NCI-H2081 treated with DMSO at 0.1 percent for 48 hours (cell line): ENCODE measurements at places on chromosomes 13 and 19.

DNA sequence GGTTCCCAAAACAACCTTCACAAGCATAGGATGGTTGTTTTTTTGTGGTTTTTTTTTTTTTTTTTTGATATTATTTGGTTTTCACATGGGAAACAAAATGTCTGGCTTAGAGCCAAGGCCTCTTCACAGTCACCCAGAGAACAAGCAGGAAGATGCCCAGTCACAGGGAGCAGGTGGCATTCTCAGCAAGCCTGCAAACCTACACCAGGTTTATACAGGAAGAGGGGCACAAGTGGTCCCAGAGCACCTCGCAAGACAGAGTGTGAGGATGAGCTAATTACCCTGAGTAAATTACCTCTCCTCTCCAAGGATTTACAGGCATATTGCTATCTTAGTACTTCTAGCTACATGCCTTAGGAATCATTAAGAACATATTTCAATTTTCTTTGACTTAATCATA is 1375.6 kb downstream of the EFNB2 start:
- DNase-seq = no peak

DNA sequence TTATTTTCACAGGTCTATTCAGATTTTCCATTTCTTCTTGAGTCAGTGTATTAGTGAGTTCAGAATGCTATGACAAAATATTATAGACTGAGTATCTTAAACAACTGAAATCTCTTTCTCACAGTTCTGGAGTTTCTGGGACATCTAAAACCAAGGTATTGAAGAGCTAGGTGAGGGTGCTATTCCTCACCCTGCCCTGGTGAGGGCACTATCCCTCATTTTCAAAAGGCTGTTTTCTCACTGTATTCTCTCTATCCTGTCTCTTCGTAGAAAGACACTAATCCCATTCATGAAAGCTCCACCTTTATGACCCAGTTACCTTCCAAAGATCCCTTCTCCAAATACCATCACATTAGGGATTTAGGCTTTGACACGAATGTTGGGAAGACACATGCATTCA is 1617.1 kb downstream of the PCDH9 start:
- DNase-seq = no peak

DNA sequence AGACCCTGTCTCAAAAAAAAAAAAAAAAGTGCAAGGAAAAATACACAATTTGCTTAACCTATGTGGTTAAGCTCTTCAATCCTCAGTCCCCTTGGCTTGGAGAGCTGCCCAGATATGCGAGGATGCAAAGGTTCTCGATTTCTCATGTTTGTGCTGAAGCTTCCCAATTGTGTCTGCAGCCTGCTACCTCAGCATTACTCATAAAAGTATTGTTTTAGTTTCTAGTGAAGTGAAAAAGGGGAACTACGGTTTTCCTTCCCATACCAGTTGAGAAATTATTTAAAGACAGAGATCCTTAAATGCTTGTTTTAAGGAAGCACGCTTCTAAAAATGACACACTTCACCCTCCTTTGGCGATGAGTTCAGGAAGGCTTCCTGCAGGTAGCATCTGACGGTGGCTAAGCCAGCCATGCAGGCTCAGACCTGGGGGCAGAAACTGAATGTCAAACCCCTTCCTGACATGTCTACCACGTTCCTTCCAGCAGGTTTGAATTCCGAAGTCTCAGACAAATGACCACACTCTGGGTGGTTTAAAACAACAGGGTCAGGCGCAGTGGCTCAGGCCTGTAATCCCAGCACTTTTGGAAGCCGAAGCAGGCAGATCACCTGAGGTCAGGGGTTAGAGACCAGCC is 47.9 kb downstream of the RUBCNL start:
- no peak for DNase-seq

- DNase-seq = no peak
These were observed 1511.0 kb upstream of the SLC10A2 start for GRCh38 chr13:104577071-104577815.

DNA sequence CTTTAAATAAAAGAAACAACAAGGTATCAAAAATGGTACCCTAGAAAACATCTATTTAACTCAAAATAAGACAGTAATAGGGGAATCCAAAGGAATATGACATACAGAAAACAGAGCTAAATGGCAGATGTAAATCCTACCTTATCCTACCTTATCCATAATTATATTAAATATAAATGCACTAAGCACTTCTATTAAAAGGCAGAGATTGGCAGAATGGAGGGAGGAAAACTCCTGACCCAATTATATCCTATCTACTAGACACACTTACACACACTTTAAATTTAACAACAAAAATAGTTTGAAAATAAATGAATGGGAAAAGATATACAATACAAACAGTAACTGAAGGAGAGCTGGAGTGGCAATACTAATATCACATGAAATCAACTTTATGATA is 14.4 kb downstream of the RNASEH2B start:
- no peak for DNase-seq

DNA sequence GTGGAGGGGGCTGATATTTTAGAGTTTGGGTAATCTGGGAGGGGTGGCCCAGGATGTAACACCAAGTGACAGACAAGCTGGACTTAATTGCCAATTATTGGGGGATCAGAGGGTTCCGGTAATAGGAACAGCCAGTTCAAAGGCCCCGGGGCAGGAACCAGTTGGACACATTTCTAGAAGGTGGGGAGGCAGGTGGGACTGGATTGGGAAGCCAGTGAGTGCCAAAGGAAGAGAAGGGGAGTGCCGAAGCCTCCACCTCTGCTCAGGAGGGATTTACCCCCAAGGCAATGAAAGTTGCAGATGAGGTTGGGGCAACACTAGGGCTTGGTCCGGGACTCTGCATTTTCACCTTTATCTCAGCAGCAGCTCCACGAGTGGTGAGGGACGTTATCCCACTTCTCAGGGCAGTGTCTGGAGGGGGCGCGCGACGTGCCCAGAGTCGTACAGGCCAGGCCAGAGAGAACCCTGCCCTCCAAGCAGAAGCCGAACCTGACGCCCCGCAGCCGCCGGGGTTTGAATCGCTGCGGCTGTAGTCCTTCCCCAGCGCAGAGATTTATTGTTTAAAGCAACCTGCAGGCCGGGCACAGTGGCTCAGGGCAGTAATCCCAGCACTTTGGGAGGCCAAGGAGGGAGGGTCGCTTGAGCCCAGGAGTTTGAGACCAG is 5.7 kb upstream of the JUND start:
- DNase-seq = no peak

GRCh38 chr19:17721821-17722220 is 2.5 kb downstream of the MAP1S start:
- DNase-seq = no peak

GRCh38 chr19:10718205-10719196 is 622 bp downstream of the DNM2 start:
- no peak for DNase-seq

- no peak for DNase-seq
These were observed 67.1 kb downstream of the RASA3 start for GRCh38 chr13:114065141-114065925.

GRCh38 chr19:46803555-46803954 is 15.2 kb upstream of the SLC1A5 start:
- DNase-seq = no peak

DNA sequence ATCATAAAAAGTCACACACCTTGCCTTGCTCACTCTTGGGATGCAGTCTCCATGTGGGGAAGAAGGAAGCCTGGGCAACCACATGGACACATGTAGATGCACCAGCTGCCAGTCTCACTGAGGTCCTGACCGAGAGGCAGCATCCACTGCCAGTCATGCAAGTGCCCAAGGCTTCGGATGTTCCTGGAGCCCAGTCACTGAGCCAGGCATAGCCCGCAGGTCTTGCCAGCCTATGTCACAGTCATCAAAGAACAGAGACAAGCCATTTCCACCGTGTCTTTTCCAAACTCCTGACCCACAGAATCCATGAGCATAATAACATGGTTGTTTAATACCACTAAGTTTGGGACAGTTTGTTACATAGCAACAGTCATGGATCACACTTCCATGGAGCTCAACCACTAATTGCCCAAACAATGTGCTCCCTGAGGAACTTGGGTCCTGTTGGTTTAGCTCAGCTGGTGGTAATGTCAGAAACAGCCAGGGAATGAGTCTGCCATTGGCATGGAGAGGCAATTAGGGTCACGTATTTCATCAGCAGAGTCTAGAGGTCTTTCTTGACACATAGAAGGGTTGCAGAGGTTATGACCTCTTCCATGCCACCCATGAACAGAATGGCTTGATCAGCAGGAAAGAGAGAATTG is 21.5 kb downstream of the STARD13 start:
- no peak for DNase-seq

DNA sequence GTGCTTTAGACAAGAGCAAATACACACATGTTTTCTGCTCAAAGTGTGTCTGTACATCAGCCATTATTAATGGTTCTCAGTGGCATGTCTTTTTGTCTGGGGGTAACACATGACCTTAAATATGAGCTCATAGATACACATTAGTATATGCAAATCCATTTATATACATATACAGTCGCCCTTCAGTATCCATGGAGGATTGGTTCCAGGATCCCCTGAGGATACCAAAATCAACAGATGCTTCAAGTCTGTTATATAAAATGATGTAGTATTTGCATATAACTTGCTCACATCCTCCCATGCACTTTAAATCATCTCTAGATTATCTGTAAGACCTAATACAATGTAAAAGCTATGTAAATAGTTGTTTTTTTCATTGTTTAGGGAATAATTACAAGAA is 298.1 kb downstream of the OLFM4 start:
- no peak for DNase-seq

DNA sequence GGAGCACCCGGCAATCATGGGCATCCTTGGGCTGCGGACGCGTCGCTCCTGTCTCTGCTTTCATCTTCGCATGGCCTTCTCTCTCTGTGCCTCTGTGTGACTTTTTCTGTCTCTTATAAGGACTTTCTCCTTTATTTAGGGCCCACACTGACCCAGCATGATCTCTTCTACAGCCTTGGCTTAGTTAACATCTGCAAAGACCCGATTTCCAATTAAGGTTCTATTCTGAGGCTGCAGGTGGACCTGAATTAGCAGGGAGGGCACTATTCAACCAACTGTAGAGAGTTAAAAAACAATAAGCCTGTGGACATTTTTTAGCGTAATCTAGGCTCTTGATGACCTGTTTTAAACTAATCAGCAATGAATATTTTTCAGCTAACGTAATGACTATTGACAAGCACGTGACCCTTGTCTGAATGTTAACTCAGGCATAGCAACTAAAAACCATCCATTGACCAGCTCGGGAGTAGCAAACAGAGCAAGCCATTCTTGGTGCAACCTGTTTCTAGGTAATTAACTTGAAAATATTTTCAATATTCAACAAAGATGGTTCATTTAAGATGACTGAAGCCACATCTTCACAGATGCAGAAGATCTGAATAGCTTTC is 15.2 kb downstream of the F10 start:
- no peak for DNase-seq

GRCh38 chr19:8681345-8682029 is 17.1 kb downstream of the ACTL9 start:
- DNase-seq = no peak

GRCh38 chr13:36850790-36851438 is 31.9 kb downstream of the RFXAP start:
- no peak for DNase-seq

GRCh38 chr19:15885167-15885566 is 12.7 kb downstream of the CYP4F2 start:
- no peak for DNase-seq

- DNase-seq = no peak
These were observed 47.4 kb upstream of the PCDH9 start for GRCh38 chr13:67277581-67277980.

DNA sequence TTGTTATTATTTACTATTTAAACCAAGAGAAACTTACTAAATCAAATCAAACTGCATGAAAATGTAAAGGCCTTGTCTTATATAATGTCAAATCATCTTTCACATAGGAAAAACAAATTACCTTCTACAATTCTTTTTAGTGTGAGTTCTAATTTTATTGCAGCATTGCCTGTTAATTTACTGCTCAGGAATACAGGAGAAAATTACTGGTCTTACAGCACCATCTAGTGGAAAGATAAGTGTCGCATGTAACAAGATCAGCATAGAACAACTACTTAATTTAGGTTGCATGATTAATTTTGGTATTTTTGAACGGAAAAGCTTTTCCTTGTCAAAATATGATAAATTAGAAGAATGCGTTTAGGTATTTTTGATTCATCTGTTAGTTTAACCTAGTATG is 502.7 kb downstream of the UQCRFS1 start:
- no peak for DNase-seq

DNA sequence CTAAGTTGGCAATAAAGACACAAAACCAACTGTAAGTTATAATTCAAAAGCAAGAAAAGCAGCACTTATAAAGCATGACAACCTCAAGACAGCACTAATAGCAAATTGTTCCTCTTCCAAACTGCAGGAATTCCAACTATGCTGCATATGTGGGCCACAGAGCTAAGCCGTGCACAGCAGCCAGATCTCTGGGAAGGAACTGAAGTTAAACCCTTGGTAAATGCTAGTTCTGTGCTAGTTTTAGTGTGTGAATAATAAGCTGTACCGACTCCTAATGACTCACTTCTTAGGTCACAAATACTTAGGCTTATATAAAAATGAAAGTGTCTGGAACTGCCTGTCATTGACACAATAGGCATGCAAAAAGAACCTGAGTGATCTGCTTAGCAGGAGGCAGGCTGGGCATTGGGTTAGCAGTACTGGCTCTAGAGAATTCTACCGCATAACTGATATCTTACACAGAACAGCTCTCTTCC is 21.2 kb upstream of the GTF3A start:
- DNase-seq = no peak

- no peak for DNase-seq
These were observed 19.0 kb downstream of the OLFM2 start for GRCh38 chr19:9917321-9917720.

- no peak for DNase-seq
These were observed 4.1 kb downstream of the ISYNA1 start for GRCh38 chr19:18433735-18434398.

- DNase-seq = no peak
These were observed 6.1 kb upstream of the RBM42 start for GRCh38 chr19:35622750-35623149.

DNA sequence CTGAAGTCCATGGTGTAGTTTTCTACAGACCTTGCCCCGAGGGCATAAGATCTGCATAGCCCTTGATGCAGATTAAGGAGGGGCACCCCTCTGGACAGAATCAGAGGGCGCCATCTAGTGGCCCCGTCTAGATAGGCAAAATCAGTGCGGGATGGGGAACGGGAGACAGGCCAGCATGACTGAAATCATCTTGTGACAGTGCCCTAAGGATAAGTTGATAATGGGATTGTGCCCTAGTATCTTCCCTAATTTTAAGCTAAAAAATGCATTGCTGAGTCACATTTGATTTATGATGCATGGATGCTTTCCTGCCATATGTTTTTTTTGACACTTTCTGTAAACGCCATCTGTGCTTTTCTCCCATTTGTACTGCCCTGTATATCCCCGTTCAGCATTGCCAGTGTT is 19.0 kb upstream of the GPI start:
- peak; percentile 20 for DNase-seq

DNA sequence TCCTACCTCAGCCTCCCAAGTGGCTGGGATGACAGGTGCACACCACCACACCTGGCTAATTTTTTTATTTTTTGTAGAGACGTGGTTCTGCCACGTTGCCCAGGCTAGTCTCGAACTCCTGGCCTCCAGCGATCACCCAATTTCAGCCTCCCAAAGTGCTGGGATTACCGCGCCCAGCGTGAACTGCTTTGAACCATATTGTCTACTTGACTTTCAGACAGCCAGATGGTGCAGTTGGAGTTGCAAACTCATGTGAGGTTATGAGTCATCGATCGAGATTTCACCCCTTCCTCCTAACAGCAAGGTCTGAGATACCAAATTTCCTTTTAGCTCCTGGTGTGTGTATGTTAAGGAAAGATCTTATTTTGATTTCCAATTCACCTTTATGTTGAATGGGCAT is 2.7 kb downstream of the SLC27A1 start:
- no peak for DNase-seq

GRCh38 chr13:38703255-38703654 is 16.4 kb downstream of the FREM2 start:
- no peak for DNase-seq

GRCh38 chr19:4097501-4097900 is 26.4 kb downstream of the MAP2K2 start:
- no peak for DNase-seq
